HEK293T (cell line): ENCODE measurements at places on chromosomes 5 and 9.

- DNase-seq, result peak; percentile 34
Observed at GRCh38 chr9:36793277-36793676, 220.6 kb downstream of the MELK start.

DNA sequence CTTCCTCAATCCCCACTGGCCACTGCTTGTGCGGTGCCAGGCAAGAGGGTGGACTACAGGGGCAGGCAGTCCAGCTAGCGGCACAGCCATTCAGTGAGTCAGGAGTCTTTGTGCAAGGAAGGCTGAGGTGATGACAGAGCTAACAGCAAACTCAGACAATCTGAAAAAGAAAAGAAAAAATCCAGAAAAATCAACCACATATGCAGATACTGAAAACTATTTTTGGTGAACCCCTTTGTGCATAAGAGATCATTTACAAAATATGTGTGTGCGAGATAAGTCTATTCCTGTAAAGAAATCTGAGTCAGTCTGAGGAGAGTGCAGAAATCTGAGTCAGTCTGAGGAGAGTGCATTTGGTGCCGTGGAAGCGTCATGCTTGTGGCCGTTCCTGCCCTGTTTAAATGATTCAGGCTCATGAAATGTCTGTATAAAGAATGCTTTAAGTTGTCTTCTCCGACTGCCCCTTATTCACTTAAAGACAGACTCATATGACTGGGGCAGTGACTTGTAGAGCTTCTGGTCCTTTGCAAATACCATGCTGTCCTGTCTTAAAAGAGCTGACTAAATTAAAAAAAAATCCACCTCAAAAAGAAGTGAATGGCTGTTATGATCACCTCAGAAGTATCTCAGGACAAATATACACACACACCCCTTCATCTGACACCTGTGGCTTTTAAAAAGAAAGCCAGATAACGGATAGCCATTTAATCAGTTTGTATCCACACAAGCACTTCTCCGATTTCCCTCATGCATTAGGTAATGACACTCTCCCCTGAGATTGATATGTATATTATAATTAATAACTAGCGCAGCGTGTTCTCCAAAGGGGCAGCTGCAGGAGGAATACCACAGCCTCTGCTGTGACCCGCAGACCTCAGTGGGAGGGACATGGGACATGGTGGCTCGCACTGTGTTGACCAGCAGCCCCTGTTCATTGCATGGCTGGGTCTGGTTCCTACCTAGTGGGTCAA lies 47.3 kb downstream of the TRIO start:
- DNase-seq, result no peak

DNA sequence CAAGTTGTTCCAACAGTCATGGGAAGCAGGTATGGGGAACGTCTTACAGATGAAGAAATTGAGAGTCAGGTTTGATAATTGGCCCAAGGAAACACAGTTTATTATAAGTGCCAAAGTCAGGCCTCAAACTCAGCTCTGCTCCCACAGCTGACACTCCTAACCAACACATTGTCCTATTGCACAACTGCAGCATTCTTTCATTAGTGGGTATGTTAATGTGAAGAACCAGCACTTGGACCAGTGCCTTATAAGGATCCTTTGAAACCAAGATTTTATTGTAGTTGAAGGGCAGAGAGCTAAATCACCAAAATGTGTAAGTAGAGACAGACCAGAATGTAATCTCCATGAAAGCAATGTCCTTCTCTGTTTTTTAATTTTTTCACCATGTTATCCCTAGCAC lies 56.1 kb downstream of the GRIA1 start:
- DNase-seq, result no peak

DNA sequence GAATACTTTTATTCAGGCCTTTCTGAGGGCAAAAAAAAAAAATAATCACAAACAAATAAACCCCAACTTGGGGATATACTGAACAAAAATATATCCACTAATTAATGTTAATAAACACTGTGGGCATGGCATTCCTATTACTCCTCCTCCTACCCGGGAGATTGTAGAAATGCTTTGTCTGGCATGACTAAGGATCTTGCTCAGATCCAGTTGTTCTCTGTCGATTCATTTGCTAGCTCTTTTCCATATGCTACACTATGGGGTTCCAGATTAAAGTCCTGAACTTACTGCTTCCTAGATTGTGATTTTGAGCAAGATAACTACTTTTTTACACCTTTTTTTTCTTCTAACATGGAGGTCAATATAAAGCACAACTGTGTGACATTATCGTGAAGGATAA lies 102.2 kb upstream of the PRR16 start:
- DNase-seq, result no peak

GRCh38 chr5:146041180-146041789 lies 64.1 kb downstream of the PLAC8L1 start:
- no peak for DNase-seq

GRCh38 chr9:76987594-76988200 lies 31.8 kb upstream of the FOXB2 start:
- DNase-seq, result peak; percentile 60

DNA sequence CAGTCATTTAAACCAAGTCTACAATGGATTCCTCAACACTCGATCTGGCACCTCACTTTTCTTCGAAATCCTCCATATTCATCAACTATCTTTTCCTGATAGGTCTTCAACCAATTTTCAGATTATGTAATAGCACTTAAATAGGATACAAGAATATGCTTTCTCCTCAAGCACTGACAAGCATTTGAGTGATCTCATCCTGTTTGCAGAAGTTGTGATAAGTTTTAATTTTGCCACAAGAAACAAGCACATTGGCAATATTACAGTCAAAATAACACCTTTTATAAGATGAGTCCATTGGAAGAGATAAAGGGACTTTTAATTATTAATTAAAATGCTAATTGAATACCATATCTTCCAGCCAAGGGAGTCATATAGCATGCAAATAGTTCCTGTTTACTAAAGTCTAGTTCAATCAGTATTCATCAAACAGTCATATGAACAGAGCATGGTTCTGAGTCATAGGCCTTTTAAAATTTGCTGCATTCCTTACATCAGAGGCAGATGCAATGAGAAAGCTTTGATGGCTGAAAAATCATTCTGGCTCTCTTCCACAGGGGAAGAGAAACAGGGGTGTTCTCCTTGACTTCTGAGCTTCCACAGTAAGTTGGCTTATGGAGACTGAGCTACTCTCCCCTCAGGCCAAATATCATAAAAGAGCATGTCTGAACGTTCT lies 32.7 kb upstream of the ZCCHC9 start:
- no peak for DNase-seq

DNA sequence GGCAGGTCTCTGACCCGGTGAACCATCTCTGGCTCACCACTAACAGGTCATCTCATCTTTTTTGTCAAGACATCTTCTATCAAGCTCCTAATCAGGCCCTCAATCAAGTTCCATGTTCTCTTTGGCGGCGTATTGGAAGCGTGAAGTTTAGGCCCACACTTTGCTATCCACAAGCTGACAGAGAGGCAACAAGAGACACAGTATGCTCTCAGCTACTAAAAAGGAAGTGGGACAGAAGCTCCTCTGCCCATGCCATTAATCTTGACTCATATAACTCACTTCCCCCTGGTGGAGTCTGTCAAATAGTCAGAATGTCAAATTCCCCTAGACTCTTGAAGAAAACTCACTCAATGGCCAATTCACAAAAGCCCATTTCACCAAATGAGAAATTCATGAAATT lies 77.6 kb upstream of the TMC1 start:
- no peak for DNase-seq

GRCh38 chr5:3361811-3362605 lies 233.6 kb upstream of the IRX1 start:
- no peak for DNase-seq

DNA sequence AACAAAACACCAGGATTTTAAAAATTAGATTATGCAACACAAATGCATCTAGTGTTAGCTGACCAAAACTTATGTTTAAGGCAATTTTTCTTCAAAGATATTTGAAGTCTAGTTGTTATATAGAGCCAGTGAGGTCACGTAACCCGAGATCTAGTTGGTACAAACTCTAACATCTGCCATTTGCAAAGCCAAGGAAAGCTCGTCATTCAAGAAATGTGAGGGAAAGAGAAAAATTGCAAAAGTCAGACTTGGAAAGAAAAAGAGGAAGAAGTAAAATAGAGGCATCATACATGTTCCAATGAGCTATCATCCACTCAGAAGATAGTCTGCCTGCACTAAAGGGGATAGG lies 293.4 kb upstream of the PUM3 start:
- no peak for DNase-seq

- DNase-seq, result no peak
Observed at GRCh38 chr9:85942913-85943709, 2.2 kb downstream of the NAA35 start.

DNA sequence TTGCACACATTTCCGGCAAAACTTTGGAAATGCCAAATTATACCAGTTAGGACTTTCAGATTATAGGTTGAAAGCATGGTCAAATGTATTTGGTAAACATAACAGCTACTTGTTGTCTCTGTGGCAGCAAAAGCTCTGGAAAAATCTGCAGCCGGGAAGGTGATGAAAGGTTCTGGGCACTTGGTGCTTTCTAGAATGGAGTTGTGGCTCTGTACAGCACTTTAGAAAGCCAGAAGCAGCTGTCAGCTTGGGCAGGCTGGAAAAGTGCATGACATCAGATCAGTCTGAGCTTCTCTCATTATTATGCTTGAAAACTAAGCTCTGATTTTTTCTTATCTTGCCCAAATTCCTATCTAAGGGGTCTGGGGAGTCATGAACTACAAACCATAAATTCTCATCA lies 118.6 kb upstream of the MAST4 start:
- DNase-seq, result no peak

- no peak for DNase-seq
Observed at GRCh38 chr9:35116539-35116897, 856 bp upstream of the ATOSB start.

DNA sequence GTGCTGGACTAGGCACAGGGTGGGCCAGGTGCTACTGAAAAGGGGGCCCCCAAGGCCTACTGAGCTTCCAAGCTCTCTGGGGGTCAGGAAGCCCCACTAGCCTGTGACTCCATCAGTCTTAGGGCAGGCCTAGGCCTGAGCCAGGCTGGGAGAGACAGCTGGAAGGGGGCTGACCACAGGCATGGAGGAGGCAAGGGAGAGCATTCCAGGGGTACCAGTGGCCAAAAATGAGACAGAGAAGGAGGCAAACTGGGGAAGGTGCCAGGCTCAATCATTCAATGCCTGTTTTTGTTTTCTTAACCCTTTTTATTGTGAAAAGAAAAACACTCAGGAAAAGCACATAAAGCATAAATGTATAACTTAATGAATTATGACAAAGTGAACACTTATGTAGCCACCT lies 26.2 kb upstream of the TCF7 start:
- DNase-seq, result no peak

DNA sequence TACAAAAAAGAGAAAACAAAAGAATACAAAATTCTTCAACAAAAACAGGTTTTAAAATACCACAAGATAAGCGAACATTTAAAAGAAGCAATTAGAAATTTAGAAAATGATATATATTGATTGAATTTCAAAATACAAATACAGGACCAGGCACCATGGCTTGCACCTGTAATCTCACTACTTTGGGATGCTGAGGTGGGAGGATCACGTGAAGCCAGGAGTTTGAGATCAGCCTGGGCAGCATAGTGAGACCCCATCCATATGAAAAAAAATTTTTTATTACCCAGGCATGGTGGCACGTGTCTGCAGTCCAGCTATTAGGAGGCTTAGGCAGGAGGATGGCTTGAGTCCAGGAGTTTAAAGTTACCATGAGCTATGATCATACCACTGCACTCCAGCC lies 109.9 kb upstream of the SLC30A5 start:
- no peak for DNase-seq

GRCh38 chr9:89153232-89154017 lies 25.2 kb downstream of the SHC3 start:
- DNase-seq, result no peak

- DNase-seq, result no peak
Observed at GRCh38 chr5:42301349-42301748, 121.9 kb upstream of the GHR start.

DNA sequence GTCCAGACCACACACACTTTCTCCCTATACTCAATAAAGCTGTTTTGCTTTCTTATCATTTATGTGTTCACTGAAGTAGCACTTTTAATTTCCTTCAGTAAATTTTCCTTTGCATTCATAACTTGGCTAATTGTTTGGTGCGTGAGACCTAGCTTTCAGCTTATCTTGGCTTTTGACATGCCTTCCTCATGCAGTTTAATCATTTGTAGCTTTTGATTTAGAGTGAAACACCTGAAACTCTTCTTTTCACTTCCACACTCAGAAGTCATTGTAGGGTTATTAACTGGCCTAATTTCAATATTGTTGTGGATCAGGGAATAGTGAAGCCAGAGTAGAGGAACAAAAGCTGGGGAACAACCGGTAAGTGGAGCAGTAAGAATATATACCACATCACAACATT lies 114.7 kb downstream of the ST8SIA4 start:
- no peak for DNase-seq

DNA sequence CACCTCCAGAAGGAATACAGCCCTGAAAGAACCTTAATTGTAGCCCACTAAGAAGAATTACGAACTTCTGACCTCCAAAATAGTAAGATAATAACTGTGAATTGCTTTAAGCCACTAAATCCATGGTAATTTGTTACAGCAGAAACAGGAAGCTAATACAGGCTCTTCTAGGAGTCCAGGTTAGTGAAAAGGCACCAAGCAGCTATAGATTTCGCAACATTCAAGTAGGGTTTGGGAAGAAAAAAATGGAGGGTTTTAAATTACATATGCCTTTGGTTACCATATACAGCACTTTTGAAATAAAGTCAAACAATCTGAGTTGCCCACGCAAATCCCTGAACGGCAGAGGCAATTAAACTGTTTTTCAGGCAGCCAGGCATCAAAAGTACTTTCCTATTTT lies 1.7 kb upstream of the ACTL7A start:
- no peak for DNase-seq

DNA sequence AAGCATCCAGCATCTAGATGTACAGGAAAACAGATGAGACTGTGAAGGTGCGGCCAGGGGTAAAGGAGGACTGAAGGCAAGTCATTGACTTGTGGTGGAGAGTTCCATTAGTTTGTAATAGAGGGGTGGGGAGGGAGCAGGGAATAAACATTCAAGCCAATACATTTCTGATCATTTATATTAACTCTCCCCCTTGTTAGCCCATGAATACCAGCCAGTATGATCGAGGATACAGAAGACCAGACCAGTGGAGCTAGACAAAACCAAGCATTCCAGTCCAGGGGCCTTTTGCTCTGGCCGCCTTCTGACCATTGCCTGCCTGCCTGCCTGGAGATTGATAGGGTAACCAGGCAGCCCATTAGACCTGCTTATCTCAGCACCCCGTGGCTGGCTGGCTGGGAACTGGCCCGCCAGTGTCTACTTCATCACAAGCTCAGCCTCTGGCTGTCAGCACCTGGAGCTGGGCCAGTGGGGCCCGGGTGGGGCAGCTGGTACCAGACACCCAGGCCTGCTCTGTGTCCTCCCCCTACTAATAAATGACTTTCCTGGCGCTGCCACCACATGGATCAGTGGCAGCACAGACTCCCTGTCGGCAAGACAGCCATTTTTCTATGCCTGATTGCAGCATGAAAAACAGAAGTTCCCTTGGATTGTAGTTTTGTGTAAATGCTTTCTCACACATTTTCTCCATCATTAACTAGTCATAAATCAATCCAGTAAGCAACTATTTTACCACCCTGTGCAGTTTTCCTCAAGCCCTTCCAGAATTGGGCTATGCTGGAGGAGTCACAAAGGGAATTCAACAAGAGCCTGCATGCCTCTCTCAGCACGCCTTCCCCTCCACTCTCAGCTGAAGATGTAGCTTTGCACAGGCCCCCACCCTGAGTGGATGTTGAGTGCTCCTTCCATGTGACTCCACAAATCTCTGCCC lies 181.3 kb downstream of the SNCAIP start:
- DNase-seq, result peak; percentile 39

GRCh38 chr5:152007653-152008335 lies 83.1 kb upstream of the GLRA1 start:
- DNase-seq, result no peak
